ENCODE measurements at places on chromosomes 11 and 22.

DNA sequence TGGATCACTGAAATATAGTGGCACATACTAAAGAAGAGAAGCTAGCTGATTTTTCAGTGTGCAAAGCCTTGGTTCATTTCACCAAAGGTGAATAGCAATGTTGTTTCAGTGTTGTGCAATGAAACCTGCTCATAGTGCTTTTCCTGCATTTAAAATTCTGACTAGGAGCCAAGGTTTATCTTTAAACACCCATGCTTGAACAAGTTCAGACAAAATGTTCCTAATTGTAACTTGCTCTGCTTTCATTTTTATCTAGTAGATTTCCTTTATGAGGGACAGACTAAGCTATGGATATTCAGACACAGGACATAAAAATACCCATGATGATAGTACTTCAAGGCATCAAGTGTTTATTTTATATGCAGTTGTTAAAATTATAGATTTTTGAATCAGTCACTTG, 47.7 kb downstream of the BBOX1 start:
- H3K36me3 ChIP-seq = peaks cover 6% of the 10 kb centered on the region
- no peaks in the 10 kb centered on the region for H3K27me3 ChIP-seq
- H3K27ac ChIP-seq = no peak overlapping the region

DNA sequence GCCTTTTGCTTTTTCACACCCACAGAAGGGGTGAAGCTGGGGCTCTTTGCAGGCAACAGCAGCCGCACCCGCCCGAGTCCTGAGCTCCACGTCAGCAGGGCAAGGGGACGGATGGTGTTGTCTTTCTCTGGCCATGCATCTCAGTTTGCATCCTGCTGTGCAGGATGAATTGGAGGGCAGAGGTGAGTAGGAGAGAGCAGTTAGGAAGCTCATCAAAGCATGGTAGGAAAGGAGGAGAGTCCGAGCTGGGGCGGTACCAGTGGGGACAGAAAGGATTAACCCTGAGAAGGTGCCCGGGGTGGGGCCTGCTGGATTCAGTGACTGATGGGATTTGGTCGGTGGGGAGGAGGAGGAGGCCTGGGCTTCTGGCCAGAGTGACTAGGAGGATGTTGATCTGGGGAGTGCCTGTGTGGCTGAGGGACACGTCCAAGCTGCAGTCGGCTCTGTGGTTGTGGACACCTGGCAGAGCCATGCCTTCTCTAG, 14.6 kb downstream of the FAM83F start:
- H3K27me3 ChIP-seq = peaks cover 8% of the 10 kb centered on the region
- DNase-seq = no peak
- no peak overlapping the region for H3K4me3 ChIP-seq
- H3K4me1 ChIP-seq = peaks cover 16% of the 10 kb centered on the region

DNA sequence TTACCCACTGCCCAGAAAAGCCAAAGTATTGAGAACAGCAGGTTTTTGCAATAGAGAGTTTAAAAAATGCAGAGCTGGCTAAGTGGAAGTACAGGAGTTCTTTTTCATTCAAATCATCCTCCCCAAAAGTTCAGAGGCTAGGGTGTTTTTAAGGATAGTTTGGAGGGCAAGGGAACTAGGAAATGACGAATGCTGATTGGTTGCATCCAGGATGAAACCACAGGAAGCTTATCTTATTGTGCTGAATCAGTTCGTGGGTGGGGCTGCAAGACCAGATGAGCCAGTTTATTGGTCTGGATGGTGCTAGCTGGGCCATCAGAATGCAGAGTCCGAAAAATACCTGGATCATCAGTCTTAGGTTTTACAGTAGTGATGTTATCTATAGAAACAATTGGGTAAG, 1427.1 kb downstream of the LRRC4C start:
- DNase-seq = no peak
- H3K27ac ChIP-seq = no peak overlapping the region
- H3K4me3 ChIP-seq = no peak overlapping the region
- no peaks in the 10 kb centered on the region for H3K36me3 ChIP-seq
- no peaks in the 10 kb centered on the region for H3K27me3 ChIP-seq

DNA sequence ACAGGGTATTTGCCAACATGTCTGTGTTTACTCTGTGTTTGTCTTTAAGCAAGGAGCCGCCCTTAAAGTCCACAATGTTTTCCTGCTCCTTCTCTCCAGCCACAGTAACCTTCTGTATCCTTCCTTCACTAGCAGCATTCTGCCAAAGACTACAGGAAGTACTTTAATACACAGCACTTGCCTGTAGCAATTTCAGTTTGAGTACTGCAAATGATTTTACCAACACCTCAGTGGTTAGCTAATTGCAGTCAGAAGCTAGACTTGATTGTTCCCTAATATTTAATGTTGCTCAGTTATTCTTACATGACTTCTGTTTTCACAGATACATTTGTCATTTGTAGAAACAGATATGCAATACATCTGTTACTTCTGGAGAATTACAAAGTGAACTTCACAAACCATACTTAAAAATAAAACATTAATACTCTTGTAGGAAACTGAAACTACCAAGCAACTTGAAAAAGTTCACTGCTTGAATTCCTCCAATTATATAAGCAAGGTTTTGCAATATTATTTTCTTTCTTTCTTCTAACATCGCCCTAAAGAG, 69.1 kb downstream of the FCHSD2 start:
- H3K4me3 ChIP-seq = no peak overlapping the region
- peaks cover 14% of the 10 kb centered on the region for H3K4me1 ChIP-seq
- H3K27ac ChIP-seq = peak overlapping the region; percentile 65
- no peak for DNase-seq

- no peak overlapping the region for H3K27ac ChIP-seq
- no peak overlapping the region for H3K4me3 ChIP-seq
- no peaks in the 10 kb centered on the region for H3K4me1 ChIP-seq
- H3K27me3 ChIP-seq = peaks cover 1% of the 10 kb centered on the region
- H3K36me3 ChIP-seq = no peaks in the 10 kb centered on the region
Measured at GRCh38 chr11:126570489-126570888, 215.0 kb downstream of the ST3GAL4 start.

GRCh38 chr11:62649486-62649885, 3.1 kb upstream of the GANAB start:
- peaks cover 25% of the 10 kb centered on the region for H3K36me3 ChIP-seq
- H3K4me3 ChIP-seq = no peak overlapping the region
- peaks cover 19% of the 10 kb centered on the region for H3K27me3 ChIP-seq
- peaks cover 22% of the 10 kb centered on the region for H3K4me1 ChIP-seq
- H3K27ac ChIP-seq = no peak overlapping the region

GRCh38 chr11:69380451-69380901, 86.5 kb downstream of the MYEOV start:
- no peak overlapping the region for H3K27ac ChIP-seq
- no peak overlapping the region for H3K4me3 ChIP-seq
- DNase-seq = no peak
- H3K36me3 ChIP-seq = no peaks in the 10 kb centered on the region
- H3K4me1 ChIP-seq = peaks cover 2% of the 10 kb centered on the region
- H3K27me3 ChIP-seq = peaks cover 12% of the 10 kb centered on the region

DNA sequence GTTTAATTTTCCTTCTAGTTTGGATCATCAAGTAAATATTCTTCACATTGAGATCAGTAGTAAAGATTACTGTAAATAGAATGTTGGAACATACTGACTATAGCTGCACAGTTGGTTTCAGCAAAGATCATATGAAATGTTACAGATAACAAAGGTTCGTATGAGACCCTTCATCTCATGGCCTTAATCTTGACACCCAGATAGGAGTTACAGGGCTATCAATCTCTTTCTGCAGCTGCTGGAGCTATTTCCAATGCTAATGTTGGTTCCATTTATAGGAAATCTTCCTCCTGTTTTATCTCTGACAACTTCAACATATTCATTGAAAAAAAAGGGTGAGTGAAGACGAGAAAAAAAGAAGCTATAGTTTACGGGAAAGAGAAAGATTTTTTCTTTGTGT, 495.6 kb downstream of the JRKL start:
- H3K27ac ChIP-seq = no peak overlapping the region
- H3K36me3 ChIP-seq = no peaks in the 10 kb centered on the region
- H3K4me1 ChIP-seq = no peaks in the 10 kb centered on the region
- no peaks in the 10 kb centered on the region for H3K27me3 ChIP-seq
- no peak overlapping the region for H3K4me3 ChIP-seq

GRCh38 chr11:13108416-13108815, 99.3 kb downstream of the RASSF10 start:
- H3K4me3 ChIP-seq = no peak overlapping the region
- H3K27ac ChIP-seq = no peak overlapping the region
- DNase-seq = no peak
- H3K36me3 ChIP-seq = peaks cover 19% of the 10 kb centered on the region
- H3K4me1 ChIP-seq = peaks cover 63% of the 10 kb centered on the region

DNA sequence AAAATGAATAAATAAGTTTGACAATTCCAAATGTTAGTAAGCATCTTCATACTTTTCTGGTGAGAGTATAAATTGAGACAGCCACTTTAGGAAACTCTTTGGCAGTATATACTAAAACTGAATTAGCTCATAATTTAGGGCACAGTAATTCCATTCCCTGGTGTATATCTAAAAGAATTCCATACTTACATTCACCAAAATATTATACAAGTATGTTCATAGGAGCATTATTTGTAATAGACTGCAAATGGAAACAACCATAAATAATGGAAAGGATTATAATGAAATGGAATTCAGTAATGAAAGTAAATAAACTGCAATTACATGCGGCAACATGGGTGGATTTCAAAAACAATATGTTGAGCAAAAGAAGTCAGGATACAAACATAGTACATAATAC, 315.8 kb upstream of the LRRC4C start:
- H3K27me3 ChIP-seq = peaks cover 2% of the 10 kb centered on the region
- H3K36me3 ChIP-seq = no peaks in the 10 kb centered on the region
- H3K4me1 ChIP-seq = no peaks in the 10 kb centered on the region
- H3K4me3 ChIP-seq = no peak overlapping the region

DNA sequence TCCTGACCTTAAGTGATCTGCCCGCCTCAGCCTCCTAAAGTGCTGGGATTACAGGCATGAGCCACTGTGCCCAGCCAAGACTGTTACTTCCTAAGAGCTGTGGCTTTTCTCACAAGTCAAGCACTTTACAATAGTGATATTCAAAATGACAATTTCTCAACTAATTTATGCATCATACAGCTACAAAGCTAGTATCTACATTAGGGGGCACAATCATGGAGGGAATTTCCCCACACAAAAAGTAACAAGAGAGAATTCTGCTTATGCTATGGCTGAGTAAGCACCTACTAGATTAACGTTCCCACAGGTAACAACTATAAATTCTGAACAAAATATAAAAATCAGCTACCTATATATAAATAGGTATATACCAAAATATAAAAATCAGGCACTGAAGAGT, 72.7 kb downstream of the SBF2 start:
- DNase-seq = no peak
- peaks cover 10% of the 10 kb centered on the region for H3K4me1 ChIP-seq

- peaks cover 49% of the 10 kb centered on the region for H3K36me3 ChIP-seq
- H3K4me1 ChIP-seq = peaks cover 70% of the 10 kb centered on the region
- H3K4me3 ChIP-seq = peak overlapping the region; percentile 4
- no peak overlapping the region for H3K27ac ChIP-seq
- no peak for DNase-seq
Measured at GRCh38 chr22:29379258-29379657, 9.1 kb downstream of the AP1B1 start.

DNA sequence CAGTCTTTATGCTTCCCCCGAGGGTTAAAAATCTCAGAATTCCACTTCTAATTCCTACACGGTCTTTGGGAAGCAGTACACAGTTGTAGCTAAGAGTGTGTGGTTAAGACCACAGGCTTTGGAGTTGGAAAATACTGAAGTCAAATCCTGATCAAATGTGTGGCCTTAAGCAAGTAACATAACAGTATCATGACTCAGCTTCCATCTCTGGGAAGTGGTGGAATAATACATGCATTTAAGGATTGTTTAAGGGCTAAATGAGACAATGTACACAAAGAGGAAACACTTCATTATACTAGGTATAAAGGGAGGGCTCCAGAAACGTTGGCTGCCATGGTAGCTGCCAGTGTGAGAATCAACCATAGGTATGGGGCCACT, 71.5 kb downstream of the FAT3 start:
- no peak for DNase-seq
- peaks cover 4% of the 10 kb centered on the region for H3K36me3 ChIP-seq
- H3K4me1 ChIP-seq = peaks cover 7% of the 10 kb centered on the region
- peaks cover 2% of the 10 kb centered on the region for H3K27me3 ChIP-seq
- no peak overlapping the region for H3K27ac ChIP-seq

DNA sequence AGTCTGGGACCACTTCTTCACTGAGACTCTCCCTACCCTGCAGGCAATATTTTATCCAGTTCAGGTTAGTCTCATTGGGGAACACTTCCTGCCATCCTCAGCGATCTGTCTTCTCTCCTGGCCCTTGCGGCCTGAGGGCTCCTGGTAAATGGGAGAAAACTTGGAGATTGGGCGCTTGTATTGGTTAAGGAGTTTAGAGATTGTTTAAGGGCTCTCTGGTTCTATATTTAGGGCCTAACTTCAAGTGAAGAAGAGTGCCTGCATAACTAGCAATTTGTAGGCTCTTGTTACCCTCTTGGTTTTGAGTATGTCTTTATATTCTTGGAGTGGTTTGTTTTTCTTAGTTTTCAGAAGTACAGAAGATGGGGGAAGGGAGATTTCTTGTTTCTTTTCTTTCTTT, 72.7 kb downstream of the TRAF6 start:
- H3K4me1 ChIP-seq = peaks cover 3% of the 10 kb centered on the region
- peaks cover 82% of the 10 kb centered on the region for H3K36me3 ChIP-seq
- no peak overlapping the region for H3K27ac ChIP-seq
- H3K4me3 ChIP-seq = no peak overlapping the region

All from endothelial cell (in vitro differentiated cells).